Activated T-cell treated with anti-CD3 and anti-CD28 coated beads for 48 hours (primary cell): ENCODE measurements at places on chromosomes 6 and 20.

- DNase-seq: no peak
These were observed 50.0 kb downstream of the DCDC2 start for GRCh38 chr6:24307881-24308280.

- DNase-seq: no peak
These were observed 22.8 kb upstream of the TAF4 start for GRCh38 chr20:62088258-62089127.

DNA sequence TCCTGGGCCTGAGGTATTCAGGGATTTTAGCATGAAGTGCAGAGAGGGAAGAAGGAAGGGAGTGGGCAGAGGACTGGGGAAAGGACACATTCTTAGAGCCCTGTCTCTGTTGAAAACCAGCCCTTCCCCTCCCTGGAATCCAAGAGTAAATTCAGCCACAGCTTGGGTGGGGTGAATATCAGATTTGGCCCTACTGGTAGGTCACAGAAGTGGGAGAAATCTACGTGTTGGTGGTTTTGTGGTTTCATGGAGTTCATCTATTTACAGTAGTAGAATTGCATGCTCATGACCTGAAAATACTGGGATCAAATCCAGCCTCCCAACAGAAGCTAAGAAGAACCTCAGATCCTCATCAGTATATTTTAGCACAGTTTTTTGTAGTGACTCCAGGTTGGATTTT is 404.4 kb downstream of the BMP2 start:
- DNase-seq: no peak

DNA sequence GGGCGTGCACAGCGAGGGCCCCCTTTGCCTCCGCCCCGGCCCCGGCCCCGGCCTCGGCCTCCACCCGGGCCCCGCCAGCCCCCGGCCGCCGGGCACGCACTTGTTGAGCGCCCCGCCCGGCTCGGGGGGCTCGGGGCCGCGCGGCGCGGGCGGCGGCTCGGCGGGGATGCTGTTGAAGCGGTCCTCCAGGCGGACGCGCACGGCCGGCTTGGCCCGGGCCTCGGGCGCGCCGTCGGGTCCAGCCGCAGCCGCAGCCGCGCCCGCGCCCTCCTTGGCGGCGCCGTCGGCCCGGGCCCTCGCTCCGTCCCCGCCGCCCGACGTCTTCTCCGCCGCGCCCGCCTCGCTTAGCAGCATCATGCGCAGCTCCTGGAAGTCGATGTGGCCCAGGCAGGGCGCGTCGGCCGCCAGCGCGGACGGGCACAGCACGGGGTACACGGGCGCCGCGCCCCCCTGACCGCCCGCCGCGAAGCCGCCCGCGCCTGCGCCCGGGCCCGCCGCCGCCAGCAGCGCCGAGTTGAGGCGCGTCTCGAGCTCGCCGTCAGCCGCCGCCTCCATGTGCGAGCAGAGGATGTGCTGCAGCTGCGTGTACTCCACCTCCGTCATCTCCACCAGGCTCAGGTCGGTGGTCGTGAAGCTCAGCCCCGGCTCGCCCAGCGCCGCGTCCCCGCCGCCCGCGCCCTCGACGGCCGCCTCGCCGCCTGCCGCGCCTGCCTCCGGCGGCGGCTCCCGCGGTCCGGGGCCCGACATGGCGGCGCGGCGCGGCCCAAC is 514 bp downstream of the TCFL5 start:
- peak; percentile 26 for DNase-seq

DNA sequence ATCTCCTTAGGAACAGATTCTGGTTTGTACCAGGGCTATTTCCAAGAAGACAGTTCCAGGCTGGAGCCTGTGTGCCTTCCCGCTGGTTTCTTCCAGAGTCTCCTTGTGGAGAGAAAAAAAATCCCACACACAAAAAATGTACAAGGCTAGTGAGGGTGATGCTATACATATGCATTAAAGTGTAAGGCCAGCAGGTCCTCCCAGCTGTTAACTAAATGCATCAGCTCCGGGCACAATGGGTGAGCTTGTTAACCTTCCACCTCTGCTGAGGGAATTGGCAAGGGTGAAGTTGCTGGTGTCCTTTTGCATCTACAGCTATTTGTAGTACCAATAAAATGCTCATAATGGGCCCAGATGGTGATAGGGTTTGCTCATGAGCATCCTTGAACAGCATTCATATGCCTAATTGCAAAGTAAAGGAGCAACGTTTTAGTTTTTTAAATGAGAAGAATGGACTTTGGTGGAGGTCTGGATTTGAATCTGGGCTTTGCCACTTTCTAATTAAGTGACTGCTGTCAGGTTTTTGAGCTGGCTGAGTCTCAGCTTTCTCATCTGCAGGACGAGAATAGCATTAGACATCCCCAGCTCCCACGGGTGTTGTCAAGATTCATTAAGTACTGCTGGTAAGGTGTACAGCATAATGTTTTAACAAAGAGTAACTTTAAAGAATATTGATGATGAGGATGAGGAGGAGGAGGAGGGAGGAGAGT is 361.8 kb downstream of the QKI start:
- no peak for DNase-seq
